DMS153 (cell line): ENCODE measurements at places on chromosomes 5 and 9.
A peak's percentile ranks its signal among the peaks of the same experiment; 100 is the strongest.

DNA sequence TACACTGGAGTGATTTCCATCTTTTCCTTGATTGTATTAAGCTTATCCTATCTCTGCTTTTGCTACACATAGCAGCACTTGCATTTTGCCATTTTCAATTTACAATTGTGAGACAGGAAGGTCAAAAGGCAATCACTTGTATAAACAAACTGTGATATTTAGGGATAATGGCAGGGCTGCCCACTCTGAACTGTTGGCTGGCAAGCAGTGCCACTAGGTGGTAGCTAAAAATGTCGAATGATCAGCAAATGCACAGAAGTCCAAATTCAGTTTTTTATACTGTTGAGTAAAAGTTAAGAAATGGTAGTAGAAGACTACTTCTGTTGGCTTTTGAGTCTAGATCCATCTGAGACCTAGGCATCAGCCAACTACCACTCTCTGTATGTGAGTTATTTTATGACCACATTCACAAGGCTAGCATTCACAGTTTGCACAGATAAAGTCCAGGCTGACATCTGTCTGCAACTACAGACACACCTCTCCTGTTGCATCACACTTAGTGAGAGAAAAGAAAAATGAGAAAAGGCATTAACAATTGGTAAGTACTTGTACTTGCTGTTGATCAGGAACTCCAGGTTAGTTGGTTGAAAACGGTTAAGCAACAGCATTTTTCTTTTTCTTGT lies 108.8 kb upstream of the ASTN2 start:
- peak; percentile 45 for DNase-seq

DNA sequence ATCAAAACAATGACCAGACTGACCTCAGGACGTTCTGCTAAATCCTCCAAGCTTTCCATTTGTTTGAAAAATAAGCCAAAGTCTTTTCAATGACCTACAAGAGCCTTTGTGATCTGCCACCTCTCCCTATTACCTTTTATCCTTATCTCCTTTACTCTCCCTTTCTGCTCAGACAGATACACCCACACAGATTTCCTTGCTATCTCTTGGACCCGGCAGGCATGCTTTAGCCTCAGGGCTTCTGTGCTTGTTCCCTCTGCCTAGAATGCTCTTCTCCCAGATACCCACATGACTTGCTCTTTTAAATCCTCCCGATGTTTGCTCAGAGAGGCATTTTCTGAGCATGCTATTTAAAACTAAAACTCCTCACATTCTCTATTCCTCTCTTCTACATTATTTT lies 8.9 kb upstream of the ELOVL7 start:
- DNase-seq, result no peak

GRCh38 chr9:134229466-134230091 lies 65.2 kb upstream of the RNU6ATAC start:
- DNase-seq, result no peak

DNA sequence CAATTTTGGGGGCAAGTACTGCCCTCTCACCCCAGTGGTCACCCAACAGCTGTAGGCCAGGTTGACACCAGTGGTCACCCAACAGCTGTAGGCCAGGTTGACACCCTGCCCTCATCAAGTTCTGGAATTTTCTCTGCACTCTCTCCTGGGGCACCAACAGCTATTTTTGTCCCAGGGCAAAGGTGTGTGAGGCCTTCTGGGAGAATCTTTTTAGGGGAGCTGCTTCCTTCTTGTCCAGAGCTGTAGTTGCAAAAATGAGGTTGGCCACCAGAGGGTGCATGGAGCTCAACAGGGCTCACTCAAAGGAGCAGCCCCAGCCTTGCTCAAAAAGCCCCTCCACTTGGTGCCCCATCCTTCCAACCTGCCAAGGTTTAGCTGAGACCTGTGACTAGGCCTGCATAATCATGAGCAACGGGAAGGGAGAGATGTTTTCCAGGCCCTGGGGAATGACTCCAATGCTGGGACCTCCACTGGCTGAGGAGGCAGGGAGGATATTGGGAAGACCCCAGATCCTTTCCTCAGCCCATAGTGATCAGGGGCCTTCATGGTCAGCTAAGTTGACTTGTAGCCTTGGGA lies 10.6 kb upstream of the P4HA2 start:
- DNase-seq, result peak; percentile 1

GRCh38 chr5:43514471-43514815 lies 505 bp downstream of the C5orf34 start:
- DNase-seq, result no peak

DNA sequence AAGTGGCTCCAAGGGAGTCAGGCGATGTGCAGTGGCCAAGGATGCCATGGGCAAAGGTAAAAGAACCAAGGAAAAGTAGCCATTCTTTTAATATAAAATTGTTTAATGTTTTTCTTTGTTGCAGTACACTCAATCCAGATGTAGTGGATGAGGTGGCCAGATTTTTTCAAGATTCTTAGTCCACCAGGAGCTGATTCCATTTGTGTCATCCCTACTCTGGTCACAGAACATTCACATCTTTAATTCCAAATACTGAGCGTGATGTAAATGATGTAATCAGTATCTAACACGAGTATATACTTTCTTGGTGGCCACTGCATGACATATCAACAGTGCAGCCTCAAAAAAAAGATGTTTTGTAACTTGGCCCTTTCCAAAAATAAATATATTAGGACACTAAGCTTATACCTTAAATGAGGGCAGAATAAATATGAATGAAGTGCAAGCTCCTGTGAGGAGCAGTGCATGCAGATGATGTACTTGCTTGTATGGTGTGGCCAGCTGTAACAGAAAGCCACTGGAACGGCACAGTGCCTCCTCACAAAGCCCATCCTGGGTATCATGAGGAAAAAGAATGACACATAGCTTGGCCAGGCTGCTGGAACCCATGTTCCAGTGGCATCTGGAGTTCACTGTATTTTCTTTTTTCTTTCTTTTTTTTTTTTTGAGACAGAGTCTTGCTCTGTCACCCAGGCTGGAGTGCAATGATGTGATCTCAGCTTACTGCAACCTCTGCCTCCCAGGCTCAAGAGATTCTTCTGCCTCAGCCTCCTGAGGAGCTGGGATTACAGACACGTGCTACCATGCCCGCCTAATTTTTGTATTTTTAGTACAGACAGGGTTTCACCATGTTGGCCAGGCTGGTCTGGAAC lies 6.5 kb upstream of the SPATA24 start:
- no peak for DNase-seq

DNA sequence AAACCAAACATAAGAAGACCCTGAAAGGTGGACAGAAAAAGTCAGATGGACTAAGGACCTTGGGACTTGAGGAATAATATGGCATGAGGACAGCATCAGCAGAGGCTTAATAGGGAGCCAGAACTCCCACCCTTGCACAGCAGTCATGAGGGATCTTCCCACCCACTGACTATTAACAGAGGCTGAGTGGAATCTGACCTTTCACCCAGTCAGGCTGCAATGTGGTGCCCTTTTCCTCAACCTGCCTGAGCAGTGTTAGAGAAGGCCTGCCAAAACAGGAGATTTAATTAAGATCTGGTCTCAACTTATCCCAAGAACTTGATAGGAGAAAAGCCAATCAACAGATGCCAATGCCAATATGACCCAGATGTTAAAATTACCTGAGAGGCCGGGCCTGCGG lies 481.9 kb downstream of the KDM4C start:
- DNase-seq, result no peak

- peak; percentile 59 for DNase-seq
These were observed 658 bp upstream of the PCDH1 start for GRCh38 chr5:141878711-141879425.

DNA sequence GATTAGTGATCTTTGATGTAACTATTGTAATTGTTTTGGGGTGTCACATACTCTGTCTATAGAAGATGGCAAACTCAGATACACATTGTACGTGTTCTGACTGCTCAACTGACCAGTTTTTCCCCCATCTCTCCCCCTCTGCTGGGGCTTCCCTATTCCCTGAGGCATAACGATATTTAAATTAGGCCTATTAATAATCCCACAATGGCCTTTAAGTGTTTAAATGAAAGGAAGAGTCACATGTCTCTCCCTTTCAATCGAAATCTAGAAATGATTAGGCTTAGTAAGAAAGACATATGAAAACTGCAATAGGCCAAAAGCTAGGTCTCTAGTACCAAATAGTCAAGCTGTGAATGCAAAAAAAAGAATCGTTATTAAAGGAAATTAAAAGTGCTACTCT lies 265.6 kb downstream of the TMEM232 start:
- DNase-seq, result no peak

GRCh38 chr5:170986598-170986997 lies 124.8 kb downstream of the RANBP17 start:
- no peak for DNase-seq

DNA sequence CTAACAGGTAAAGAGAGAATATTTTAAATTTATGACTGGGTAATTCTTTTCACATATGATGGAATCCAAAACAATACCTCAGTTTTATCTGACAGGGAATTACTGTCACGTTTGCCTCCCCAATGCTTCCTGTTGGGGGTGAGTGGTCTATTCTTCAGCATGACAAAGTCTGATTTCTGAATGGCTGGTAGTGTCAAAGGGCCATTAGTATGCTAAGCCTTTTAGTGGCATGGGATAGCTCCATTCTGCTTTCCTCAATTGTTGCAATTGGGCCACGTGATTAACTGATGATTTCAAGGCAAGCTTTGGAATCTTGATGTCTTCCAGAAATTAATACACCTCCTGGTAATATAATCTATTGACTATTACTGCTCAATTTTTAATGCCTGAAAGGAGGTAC lies 14.7 kb upstream of the NDUFS4 start:
- DNase-seq, result no peak

DNA sequence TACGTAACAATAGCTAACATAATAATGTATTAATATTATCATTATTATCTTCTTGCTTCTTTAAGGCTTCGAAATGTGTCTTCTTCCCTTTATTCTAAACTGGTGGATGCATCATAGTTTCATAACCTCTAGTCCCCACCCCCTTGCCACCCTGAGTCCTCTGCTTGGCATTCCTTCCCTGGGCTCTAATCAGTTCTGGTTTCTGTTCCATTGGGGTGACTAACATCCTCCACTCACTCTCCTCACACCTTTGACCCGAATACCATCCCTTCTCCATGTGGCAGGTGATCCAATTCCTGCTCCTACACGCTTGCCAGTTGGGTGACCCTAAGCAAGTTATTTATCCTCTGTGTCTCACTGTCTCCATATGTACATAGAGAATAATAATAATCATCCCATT lies 286.1 kb downstream of the TRPM3 start:
- DNase-seq, result no peak

DNA sequence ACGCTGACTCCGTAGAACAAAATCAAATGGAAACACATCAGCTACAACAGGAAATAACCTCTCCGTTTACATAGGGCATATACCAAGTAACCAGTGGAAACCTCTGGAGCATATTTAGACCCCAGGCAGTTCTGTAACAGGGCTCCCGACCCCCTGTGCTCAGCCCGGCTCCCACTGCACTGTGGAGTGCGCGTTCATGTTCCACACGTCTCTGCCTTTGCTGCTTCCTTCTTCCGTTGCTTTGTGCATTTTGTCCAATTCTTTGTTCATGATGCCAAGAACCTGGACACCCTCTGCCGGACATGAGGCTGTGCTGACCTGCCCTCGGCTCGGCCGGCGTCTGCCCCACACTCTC lies 5.9 kb upstream of the AGPAT2 start:
- no peak for DNase-seq

DNA sequence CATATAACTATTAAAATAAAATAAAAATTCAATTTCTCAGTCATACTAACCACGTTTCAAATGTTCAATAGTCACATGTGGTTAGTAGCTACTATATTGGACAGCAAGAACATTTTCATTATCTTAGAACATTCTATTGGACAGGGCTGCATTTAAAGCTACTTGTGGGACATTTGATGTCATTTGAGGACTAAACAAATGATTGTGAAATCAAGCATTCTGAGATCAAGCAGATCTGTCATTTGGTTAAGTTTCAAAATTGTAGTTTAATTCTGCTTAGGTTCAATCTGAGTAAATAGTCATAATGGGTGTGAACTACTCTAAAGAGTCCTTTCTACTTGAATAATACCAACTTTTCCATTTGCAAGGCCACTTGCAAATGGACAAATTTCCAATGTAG lies 226.9 kb upstream of the C9orf72 start:
- DNase-seq, result no peak

DNA sequence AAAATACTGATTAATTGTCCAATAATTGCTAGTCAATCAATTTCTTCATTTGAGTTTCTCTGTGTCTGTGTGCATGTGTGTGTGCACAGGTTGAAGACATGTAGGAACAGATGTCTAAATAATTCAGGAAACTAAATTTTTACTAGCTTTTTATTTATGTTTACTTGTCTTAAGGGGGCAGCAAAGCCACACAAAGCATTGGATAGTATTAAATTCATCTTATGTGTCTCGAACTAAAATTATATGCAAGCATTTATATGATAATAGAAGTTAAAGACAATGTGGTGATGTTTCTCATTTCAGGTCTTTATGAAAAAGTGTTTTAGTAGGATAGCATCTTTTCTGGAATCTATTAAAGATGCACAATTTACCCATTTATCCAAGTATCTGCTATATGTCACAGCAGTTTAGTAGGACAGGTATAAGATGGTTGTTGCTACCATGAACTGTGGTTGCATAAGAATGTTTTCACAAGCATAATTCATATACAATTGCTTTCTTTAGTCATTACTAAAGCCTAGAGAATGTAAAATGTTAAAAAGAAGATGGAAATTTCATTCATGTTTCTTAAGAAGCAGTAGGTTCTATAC lies 784.6 kb upstream of the NUDT12 start:
- no peak for DNase-seq

GRCh38 chr5:52859628-52860027 lies 71.9 kb downstream of the ITGA1 start:
- no peak for DNase-seq

GRCh38 chr5:108588323-108588722 lies 159.4 kb upstream of the FER start:
- DNase-seq, result no peak

DNA sequence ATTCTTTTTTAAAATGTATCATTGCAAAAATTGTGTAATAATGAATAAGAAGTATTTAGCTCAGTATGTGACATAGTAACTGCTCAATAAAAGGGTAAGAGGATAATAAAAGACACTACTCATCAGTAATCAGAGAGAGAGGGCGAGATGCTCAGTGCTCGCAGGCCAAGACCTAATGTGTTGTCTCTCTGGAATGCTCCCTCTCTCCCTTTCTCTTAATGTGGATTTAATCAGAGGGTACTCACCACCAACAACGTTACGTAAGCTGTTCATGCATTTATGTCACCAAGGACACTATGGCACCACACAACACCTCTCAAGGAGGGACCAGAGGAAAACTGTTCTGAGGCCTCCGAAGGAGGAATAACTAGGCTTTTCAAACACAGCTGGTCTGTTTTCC lies 42.5 kb downstream of the WHRN start:
- DNase-seq, result no peak
